Neural crest cell (in vitro differentiated cells): ENCODE measurements at places on chromosomes 3 and 15. TPM values are rescaled to one million over a fixed set of nuclear protein-coding genes. Genes with fewer than 3 reads are reported as not detected.

- no peaks in the 10 kb centered on the region for H3K27me3 ChIP-seq
- H3K36me3 ChIP-seq: no peaks in the 10 kb centered on the region
- H3K27ac ChIP-seq: no peak overlapping the region
- no peak overlapping the region for H3K4me3 ChIP-seq
These were observed 43.9 kb downstream of the PAQR5 start for GRCh38 chr15:69342460-69343076.

- no peaks in the 10 kb centered on the region for H3K27me3 ChIP-seq
- peaks cover 21% of the 10 kb centered on the region for H3K36me3 ChIP-seq
- H3K27ac ChIP-seq: no peak overlapping the region
- peaks cover 13% of the 10 kb centered on the region for H3K4me1 ChIP-seq
- no peak overlapping the region for H3K4me3 ChIP-seq
These were observed 31.3 kb downstream of the SNRK start for GRCh38 chr3:43317461-43318316.

Gene THBS1
- 17.3 and 20.7 TPM in 2 replicates for total RNA-seq

- no peak overlapping the region for H3K4me3 ChIP-seq
- no peak overlapping the region for H3K27ac ChIP-seq
- H3K36me3 ChIP-seq: no peaks in the 10 kb centered on the region
These were observed 128.9 kb downstream of the MEGF11 start for GRCh38 chr15:66124651-66125050.

Gene CTXN2
- 0.18 and 0.26 TPM in 2 replicates for total RNA-seq

DNA sequence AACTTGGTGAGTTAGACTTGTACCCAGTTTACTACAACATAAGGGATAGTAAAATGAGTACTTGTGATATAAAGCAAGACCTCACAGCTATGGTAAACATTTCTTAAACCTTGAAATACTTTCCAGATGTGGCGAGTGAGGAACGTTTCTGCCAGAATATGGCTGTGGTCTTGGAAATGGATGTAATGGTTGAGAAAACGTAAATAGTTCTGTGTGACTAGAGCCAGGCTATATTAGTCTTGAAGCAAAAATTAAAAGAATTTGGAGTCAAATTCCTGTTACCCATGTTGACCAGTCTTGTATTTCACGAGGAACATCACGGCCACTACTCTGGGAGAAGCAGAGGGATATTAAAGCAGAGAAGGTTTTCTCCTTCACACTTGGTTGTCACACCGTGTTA is 15.3 kb downstream of the OR4F15 start:
- peaks cover 81% of the 10 kb centered on the region for H3K27me3 ChIP-seq
- no peaks in the 10 kb centered on the region for H3K36me3 ChIP-seq
- DNase-seq: no peak
- no peak overlapping the region for H3K27ac ChIP-seq

GRCh38 chr3:27353221-27353620 is 16.0 kb downstream of the NEK10 start:
- H3K27me3 ChIP-seq: no peaks in the 10 kb centered on the region
- H3K27ac ChIP-seq: no peak overlapping the region
- peaks cover 5% of the 10 kb centered on the region for H3K4me1 ChIP-seq
- no peak for DNase-seq
- H3K36me3 ChIP-seq: no peaks in the 10 kb centered on the region

Gene PP2D1
- not detected in 2 replicates for total RNA-seq

Gene ALDH1A2
- 0.91 and 1.7 TPM in 2 replicates for total RNA-seq

- H3K27ac ChIP-seq: no peak overlapping the region
- DNase-seq: no peak
- H3K27me3 ChIP-seq: peaks cover 47% of the 10 kb centered on the region
These were observed 5.8 kb downstream of the ITGA11 start for GRCh38 chr15:68426116-68426515.

GRCh38 chr15:40702077-40702476 is 7.1 kb downstream of the RAD51 start:
- H3K27ac ChIP-seq: peak overlapping the region; percentile 32
- no peaks in the 10 kb centered on the region for H3K27me3 ChIP-seq
- no peak overlapping the region for H3K4me3 ChIP-seq
- peaks cover 8% of the 10 kb centered on the region for H3K36me3 ChIP-seq
- DNase-seq: no peak
- peaks cover 5% of the 10 kb centered on the region for H3K4me1 ChIP-seq

Gene APH1B
- total RNA-seq: 18.1 and 18.5 TPM in 2 replicates

DNA sequence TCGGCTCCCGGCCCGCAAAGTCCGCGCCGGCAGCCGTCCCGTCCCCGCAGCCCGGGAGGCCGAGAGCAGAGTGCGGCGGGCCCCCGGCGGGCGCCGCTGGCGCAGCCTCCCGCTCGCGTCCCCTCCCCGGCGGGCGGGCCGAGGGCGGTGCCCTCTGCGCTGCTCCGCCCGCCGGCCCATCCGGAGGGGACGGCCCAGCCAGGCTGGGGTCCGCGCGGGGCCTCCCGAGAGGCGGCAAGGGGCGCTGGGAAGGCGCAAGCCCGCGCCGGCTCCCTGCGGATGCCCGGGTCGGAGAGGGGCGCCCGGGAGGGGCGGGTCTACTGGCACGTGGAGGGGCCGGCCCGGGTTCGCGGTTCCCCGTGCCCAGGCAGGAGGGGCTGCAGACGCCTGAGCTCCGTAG is at the start of the genes CLCN2 and POLR2H:
CLCN2 (minus strand) TSS at position 74 of the 400 bp plus-strand sequence. CDS start 126 bp downstream, outside the sequence.
POLR2H (plus strand) TSS at position 179 of the 400 bp plus-strand sequence. CDS start 1,783 bp downstream, outside the sequence.
- peak; percentile 69 for DNase-seq
- peaks cover 5% of the 10 kb centered on the region for H3K36me3 ChIP-seq
- H3K4me3 ChIP-seq: peak within 1 kb of the TSS; percentile 99
- peaks cover 35% of the 10 kb centered on the region for H3K4me1 ChIP-seq

DNA sequence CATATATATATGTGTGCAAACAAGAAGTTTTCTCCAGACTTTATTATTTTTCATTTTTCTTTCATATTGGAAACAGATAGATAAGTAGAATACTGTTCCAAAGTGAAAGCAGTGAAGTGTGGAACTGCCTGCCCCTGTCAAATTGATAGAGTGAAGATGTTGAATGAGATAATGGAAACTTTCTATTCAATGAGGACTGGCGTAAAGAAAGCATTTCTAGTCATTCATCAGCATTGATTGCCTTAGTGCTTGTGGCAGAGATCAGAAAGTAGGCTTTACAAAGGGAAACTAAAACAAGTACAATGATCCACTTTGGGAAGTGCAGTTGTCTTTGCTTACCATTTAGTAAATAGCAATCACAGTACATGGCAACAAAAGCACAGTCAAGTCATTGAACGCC is 300.0 kb downstream of the CADM2 start:
- H3K27ac ChIP-seq: peak overlapping the region; percentile 59
- peaks cover 15% of the 10 kb centered on the region for H3K4me1 ChIP-seq
- no peak for DNase-seq
- peak overlapping the region; percentile 20 for H3K4me3 ChIP-seq
- no peaks in the 10 kb centered on the region for H3K27me3 ChIP-seq
- H3K36me3 ChIP-seq: no peaks in the 10 kb centered on the region

- no peak for DNase-seq
- no peak overlapping the region for H3K27ac ChIP-seq
- H3K4me1 ChIP-seq: peaks cover 13% of the 10 kb centered on the region
- no peaks in the 10 kb centered on the region for H3K27me3 ChIP-seq
- H3K36me3 ChIP-seq: no peaks in the 10 kb centered on the region
These were observed 194.3 kb downstream of the RORA start for GRCh38 chr15:61034678-61035291.

Gene SLC22A13
- total RNA-seq: 0.19 and 0.41 TPM in 2 replicates

Gene ZBED2
- not detected in 2 replicates for total RNA-seq

Gene ZNF774
- total RNA-seq: 5.9 and 6.2 TPM in 2 replicates

- no peak overlapping the region for H3K27ac ChIP-seq
- no peaks in the 10 kb centered on the region for H3K27me3 ChIP-seq
These were observed 447.4 kb upstream of the ROBO1 start for GRCh38 chr3:80215191-80215590.

- H3K4me1 ChIP-seq: no peaks in the 10 kb centered on the region
- H3K27me3 ChIP-seq: peaks cover 2% of the 10 kb centered on the region
- DNase-seq: no peak
- H3K36me3 ChIP-seq: peaks cover 4% of the 10 kb centered on the region
- no peak overlapping the region for H3K4me3 ChIP-seq
These were observed 307.6 kb upstream of the SLITRK3 start for GRCh38 chr3:165503825-165504224.

DNA sequence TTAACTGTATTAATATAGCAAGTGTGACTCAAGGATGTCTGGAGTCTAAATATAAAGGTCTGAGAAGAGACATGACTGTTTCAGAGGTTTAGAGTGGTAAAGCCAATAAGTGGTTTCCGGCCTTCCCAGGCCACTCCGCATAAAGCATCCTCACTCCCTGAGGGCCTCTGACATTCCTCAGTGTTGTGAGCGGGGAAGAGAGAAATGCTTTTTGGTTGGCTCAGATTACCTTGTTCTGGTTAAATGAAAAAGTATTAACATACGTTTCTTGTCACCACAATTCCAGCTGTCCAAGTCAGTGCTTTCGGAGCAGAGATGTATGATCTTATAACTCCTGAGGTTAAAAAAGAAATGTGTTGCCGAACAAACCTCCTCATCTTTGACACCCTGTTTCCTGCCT is 103.8 kb downstream of the RBMS3 start:
- H3K27me3 ChIP-seq: no peaks in the 10 kb centered on the region
- peaks cover 9% of the 10 kb centered on the region for H3K4me1 ChIP-seq
- H3K27ac ChIP-seq: no peak overlapping the region

Gene AGTR1
- 2.1 and 2.3 TPM in 2 replicates for total RNA-seq

- H3K27me3 ChIP-seq: no peaks in the 10 kb centered on the region
- DNase-seq: no peak
- H3K27ac ChIP-seq: no peak overlapping the region
- no peaks in the 10 kb centered on the region for H3K4me1 ChIP-seq
- no peak overlapping the region for H3K4me3 ChIP-seq
- H3K36me3 ChIP-seq: no peaks in the 10 kb centered on the region
These were observed 89.1 kb downstream of the EBLN2 start for GRCh38 chr3:73150369-73151130.

Gene BNC1
- 0.25 and 0.35 TPM in 2 replicates for total RNA-seq

Gene EDEM1
- total RNA-seq: 19.7 and 21.2 TPM in 2 replicates

DNA sequence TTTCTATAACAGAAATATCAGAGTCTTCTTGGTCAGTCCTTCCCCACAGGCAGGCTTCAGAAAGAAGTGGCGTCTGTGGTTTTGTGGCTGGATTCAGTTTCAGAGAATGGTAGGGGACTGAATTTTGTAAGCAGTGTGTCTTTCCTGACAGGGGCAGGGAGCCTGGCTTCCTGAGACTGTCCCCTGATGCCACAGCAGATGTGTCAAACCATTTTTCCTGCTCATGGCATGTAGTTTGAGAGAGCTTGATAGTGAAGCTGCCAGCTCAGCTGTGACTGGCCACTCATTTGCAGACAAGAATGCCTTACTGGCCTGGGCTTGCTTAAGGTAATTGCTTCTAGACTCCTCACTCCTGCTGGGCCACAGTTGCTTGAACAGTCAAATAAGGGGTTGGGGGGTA is 26.4 kb downstream of the LARS2 start:
- H3K27me3 ChIP-seq: no peaks in the 10 kb centered on the region
- peaks cover 26% of the 10 kb centered on the region for H3K36me3 ChIP-seq
- peaks cover 18% of the 10 kb centered on the region for H3K4me1 ChIP-seq
- H3K27ac ChIP-seq: no peak overlapping the region
- no peak for DNase-seq

Gene GREM1
- 0.07 and 0.09 TPM in 2 replicates for total RNA-seq
